ENCODE measurements at places on chromosomes 5 and 9.

DNA sequence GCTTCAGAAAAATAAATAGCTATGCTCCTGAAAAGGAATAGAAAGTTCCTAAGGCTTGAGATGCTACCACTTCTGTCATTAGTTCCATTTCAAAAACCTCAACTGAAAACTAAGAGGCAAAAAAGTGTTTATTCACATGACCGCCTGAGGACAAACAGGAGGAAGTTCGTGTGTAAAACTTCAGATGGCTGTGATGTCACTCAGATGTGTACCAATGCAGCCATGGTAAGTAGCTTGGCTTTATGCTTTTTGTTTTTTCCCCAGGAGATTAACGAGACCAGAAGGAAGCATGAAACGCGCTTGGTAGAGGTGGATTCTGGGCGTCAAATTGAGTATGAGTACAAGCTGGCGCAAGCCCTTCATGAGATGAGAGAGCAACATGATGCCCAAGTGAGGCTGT lies 33.0 kb downstream of the LMNB1 start:
- no peak for DNase-seq

DNA sequence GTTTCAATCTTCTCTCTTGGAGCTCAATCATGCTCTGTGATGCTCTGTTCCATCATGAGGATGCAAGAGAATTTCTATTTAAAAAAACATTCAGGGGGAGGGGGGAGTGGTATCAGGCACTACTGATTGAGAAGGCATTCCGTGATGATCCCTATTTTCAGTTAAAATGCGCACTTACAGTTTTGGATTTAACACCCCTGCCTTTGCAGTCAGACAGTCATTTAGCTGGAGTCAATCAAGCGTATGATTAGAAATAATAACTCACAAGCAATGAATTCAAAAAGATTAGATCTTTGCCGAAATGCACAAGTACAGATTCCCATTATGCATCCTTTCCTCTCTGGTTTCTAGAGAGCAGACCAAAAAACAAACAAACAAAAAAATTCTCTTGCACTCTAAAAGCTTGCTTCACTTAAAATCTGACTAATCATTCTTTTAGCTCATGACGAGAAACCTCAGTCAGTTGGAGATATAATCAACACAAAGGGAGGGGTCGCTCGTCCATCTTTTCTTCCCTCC lies 55.4 kb downstream of the EFNA5 start:
- DNase-seq, result no peak

DNA sequence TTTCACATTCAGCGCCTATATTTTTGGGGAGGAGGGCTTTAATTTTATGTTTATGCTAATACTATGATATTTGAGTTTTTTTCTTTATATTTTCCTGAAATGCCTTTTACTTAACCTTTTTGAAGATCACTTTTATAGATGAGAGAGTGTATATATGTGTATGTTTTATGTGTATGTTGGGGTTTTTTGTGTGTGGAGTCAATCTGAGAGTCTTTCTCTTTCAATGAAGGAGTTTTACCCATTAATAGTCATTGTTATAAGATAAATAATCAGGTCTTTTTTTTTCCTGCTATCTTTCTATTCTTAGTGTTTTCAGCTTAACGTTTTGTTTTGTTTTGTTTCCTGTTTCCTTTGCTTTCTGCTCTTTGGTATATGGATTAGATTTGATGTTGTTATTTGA lies 112.2 kb downstream of the TEX10 start:
- no peak for DNase-seq

GRCh38 chr9:135618866-135619598 lies 20.3 kb downstream of the GLT6D1 start:
- no peak for DNase-seq

DNA sequence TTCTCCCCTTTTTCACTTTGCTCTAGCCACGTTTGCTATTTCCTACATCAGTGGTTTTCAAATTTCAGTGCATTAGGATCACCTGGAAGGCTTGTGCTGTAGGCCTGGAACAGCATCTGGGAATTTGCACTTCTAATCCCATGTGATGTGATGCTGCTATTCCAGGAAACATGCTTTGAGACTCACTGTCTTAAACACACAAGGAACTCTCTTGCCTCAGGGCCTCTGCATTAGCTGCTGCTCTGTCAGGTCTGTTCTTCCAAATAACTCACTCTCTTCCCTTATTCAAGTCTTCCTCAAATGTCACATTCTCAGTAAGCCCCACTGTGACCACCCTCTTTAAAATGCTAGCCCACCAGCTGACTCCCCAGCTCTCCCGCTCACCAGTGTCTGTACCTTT lies 204.0 kb downstream of the DNAH5 start:
- no peak for DNase-seq

GRCh38 chr9:93668261-93668871 lies 92.0 kb downstream of the PHF2 start:
- no peak for DNase-seq

GRCh38 chr9:136201609-136202453 lies 3.1 kb downstream of the LHX3 start:
- DNase-seq, result no peak

- DNase-seq, result no peak
Observed at GRCh38 chr9:124180557-124180956, 77.2 kb upstream of the NEK6 start.

DNA sequence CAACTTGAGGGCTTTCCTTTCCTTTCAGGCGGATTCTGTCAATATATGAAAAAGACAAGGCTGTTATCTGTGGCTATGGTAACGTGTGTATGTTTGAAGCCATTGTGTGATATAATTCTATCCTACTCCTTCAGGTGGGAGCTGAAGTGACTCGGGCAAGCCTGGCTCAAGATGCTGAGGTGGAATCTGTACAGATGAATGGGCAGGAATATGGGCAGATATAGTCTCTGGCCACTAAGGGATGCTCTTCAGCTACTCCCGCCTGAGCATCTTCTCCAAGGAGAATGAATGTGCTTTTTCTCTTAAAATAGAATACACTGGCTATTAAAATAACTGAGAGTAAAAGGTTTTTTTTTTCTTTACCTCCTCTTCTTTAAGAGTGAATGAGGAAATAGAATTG lies 244.8 kb downstream of the ADGRV1 start:
- DNase-seq, result no peak

DNA sequence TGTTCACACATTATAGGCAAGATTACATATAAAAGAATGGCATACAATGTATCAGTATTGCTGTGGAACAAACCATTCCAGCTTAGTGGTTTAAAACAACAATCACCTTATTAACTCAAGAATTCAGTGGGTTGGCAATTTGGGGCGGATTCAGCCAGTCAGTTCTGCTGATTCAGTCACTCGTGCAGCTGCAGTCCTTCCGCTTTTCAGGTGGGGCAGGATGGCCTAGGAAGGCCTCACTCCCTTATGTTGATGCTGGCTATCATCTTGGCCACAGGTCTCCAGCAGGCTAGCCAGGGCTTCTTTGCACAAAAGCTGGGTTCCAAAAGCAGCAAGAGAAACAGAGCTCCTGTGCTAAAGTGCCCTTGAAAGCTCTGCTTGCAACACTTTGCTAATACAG lies 150.6 kb downstream of the MCTP1 start:
- no peak for DNase-seq

DNA sequence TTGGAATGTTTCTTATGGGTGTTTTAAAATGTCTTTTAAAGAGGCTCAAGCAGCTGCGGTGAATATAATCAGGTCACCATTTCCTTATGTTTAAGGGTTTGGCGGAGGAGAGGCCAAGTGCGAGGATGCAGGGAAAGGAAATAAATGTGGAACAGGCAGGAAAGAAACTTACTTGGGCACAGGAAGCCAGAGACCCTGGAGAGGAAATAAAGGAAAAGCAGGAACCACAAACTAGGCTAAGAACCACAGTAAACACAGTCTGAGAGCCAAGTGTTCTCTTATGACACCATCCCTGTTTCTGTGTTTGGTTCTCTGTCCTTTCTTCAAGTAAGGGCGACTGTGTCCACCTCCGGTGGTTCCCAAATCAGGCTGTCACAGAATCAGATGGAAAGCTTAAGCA lies 166.5 kb downstream of the C9orf152 start:
- no peak for DNase-seq

DNA sequence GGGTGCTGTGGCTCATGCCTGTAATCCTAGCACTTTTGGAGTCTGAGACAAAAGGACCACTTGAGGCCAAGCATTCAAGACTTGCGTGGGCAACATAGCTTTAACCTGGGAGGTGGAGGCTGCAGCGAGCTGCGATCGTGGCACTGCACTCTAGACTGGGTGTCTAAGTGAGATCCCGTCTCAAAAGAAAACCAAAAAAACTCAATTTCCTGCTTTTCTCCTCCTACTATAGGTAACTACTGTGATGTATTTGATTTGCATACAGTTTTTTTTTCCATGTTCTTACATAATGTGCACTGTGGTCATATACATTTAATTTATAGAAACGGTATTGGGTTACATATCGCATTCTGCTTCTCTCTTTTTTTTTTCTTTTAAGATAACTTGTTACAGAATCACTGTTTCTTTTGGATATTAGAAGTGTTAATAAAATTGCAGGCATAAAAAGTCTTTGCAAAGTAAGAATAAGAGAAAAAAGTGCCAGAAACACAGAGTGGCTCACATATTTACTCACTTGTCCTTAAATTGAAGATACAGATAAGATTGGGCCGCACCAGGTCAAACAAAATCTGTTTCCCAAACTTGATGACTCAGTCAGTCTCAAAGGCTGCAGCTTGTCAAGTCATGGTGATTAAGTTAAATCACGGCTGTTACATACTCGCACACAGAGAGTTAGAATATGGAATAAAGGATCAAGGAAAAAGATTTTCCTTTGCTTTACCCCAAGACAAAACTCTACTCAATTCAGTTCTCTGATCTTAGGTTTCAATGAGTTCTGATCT lies 2.0 kb upstream of the PTGR1 start:
- DNase-seq, result no peak

GRCh38 chr9:72648324-72649126 lies 127.1 kb downstream of the TMC1 start:
- no peak for DNase-seq

- no peak for DNase-seq
Observed at GRCh38 chr9:86792136-86792535, 155.2 kb downstream of the GAS1 start.

- no peak for DNase-seq
Observed at GRCh38 chr5:31124651-31125305, 68.7 kb upstream of the CDH6 start.

GRCh38 chr9:24552526-24553182 lies 7.0 kb upstream of the IZUMO3 start:
- DNase-seq, result no peak

- no peak for DNase-seq
Observed at GRCh38 chr5:156473269-156473908, 146.4 kb downstream of the SGCD start.

DNA sequence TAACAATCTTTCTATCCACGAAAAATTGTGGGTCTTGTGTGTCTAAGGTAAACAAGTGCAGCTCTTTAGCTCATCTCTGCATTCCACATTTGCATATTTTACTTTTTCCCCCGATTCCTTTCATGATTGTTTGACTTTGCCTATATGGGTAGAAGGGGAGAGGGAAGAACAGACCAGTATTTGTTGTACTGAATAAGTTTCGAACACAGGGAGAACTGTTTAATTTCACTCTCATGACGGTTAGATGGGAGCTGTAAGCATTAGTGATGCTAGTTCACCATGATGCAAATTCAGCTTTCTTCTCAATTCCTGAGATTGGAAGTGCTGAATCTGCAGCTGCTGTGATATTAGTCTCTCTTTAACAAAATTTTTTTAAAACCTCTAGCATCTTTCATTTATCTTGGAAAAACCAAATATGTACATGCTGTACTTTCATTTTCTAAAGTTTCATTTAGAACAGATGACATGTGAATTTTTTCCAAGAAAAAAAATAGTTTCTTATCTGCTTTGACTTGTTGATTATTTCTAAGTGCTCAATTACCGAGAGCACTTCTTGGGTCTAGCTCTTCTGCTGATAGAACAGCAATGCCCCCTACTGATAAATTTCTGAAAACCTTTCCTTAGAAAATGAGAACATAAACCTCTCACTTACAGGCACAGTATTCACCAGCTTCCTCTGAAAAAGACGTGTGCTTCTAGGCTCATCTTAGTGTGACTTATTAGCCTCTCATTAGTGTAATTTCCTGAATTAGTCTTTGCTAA lies 149.5 kb downstream of the BAAT start:
- no peak for DNase-seq

DNA sequence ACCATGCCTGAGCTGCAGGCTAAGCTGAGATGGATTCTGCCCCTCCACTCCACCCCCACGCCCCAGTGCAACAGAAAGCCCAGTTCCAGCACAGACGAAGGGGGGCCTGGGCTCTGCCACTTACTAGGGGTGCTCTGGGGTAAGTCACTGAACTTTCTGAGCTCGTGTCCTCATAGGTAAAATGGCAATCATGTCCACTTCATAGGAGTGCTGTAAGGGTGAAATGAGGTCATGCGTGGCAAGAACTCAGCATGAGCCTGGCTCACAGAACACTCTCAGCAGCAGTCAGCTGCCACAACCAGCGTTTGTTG lies 8.4 kb upstream of the PSD2 start:
- DNase-seq, result no peak

GRCh38 chr9:113548221-113549041 lies 84.9 kb downstream of the RGS3 start:
- no peak for DNase-seq

DNA sequence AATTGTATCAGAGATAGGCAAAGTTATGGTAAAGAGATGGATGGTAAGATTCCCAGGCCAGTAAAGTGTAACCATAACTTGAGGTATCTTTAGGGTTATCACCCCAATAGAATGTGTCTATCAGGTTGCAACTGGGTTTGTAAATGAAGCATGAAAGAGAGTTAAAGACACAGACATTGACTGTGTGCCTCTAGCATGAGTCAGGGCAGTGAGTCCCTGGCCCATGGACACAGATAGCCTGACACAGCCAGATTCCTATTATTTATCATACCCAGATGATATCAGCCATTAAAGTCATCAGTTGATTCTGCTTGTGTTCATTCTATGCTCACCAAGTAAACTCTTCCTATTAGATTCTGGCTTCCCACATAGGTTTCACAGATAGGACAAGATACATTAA lies 33.5 kb upstream of the SNAPC3 start:
- DNase-seq, result no peak

GRCh38 chr5:158164296-158165047 lies 305.5 kb upstream of the CLINT1 start:
- no peak for DNase-seq

GRCh38 chr9:68731857-68732256 lies 26.8 kb downstream of the PIP5K1B start:
- no peak for DNase-seq

- no peak for DNase-seq
Observed at GRCh38 chr5:120465436-120465961, 1.4 kb downstream of the PRR16 start.

Data from cortex of kidney (tissue), 1 donor.